ENCODE measurements at places on chromosomes 5 and 9. TPM values are rescaled to one million over a fixed set of nuclear protein-coding genes. Genes with fewer than 3 reads are reported as not detected.

- no peak for DNase-seq
Observed at GRCh38 chr5:136374638-136375037, 9.3 kb upstream of the TRPC7 start.

CCDC69 gene
- 97.0 TPM for total RNA-seq

PCDHB16 gene
- total RNA-seq, result 11.8 TPM

TMEM267 gene
- total RNA-seq, result 21.7 TPM

GRCh38 chr5:134462761-134463160 is 51.1 kb upstream of the CDKN2AIPNL start:
- DNase-seq, result no peak

NTNG2 gene
- 0.29 TPM for total RNA-seq

Data from breast epithelium (tissue), 4 donors.